ENCODE measurements at places on chromosomes 4 and X. TPM values are rescaled to one million over a fixed set of nuclear protein-coding genes. Genes with fewer than 3 reads are reported as not detected.

RNF128 gene
- total RNA-seq = 20.4 TPM

CT45A5 gene
- total RNA-seq = not detected

GRCh38 chr4:113328514-113328913 is 279.1 kb downstream of the ANK2 start:
- no peak for DNase-seq

DNA sequence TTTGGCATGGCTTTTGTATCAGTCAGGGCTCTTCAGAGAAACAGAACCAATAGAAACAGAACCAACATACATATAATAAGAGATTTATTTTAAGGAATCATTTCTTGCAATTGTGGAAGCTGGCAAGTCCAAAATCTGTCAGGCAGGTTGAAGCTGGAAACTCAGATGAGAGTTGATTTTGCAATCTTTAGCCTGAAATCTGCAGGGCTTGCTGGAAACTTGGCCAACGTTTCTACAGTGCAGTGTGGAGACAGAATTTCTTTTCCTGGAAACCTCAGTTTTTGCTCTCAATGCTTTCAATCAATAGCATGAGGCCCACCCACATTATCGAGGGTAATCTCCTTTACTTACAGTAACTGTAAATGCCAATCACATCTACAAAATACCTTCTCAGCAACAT is 45.4 kb downstream of the COMMD8 start:
- no peak for DNase-seq

GRCh38 chrX:16853537-16853936 is 16.6 kb downstream of the RBBP7 start:
- DNase-seq = no peak

GRCh38 chrX:17086317-17086716 is 139.9 kb downstream of the REPS2 start:
- no peak for DNase-seq

GRCh38 chr4:41934514-41934900 is 722 bp upstream of the TMEM33 start:
- DNase-seq = no peak

DNA sequence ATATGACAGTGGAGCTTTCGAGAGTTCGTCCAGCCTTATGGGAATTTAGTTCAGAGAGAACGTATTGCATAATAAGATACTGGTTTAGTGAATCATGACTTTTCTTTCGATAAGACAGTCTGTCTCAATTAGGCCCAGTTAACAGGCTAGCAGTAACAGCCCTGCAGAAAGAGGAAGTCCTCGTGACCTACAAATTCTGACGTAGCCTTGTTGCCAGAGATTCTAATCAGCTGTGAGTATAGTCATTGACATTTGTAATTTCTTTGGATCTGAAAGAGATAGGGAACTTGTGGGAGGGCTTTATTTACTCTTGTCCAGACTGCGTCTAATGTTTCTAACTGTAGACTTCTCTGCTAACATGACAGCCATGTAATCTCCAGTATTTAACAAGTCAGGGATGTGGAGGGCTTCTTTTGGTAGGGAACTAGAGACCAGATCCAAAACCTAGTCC is 15.8 kb downstream of the ART3 start:
- DNase-seq = peak; percentile 69

All from body of pancreas (tissue), 4 donors.